ENCODE measurements at places on chromosomes 6 and 20.
A peak's percentile ranks its signal among the peaks of the same experiment; 100 is the strongest.

- H3K4me3 ChIP-seq, result no peak overlapping the region
- no peak overlapping the region for H3K27ac ChIP-seq
- DNase-seq, result no peak
- no peaks in the 10 kb centered on the region for H3K27me3 ChIP-seq
- H3K4me1 ChIP-seq, result no peaks in the 10 kb centered on the region
These were observed 280.6 kb downstream of the KHDC1L start for GRCh38 chr6:72944660-72945059.

GRCh38 chr20:48463916-48464315, 363.9 kb downstream of the PREX1 start:
- H3K27me3 ChIP-seq, result peaks cover 1% of the 10 kb centered on the region
- no peak overlapping the region for H3K4me3 ChIP-seq
- H3K36me3 ChIP-seq, result no peaks in the 10 kb centered on the region
- no peak for DNase-seq
- H3K4me1 ChIP-seq, result no peaks in the 10 kb centered on the region

- no peak for DNase-seq
- H3K27ac ChIP-seq, result no peak overlapping the region
- H3K27me3 ChIP-seq, result no peaks in the 10 kb centered on the region
- H3K4me1 ChIP-seq, result no peaks in the 10 kb centered on the region
- no peak overlapping the region for H3K4me3 ChIP-seq
These were observed 27.1 kb downstream of the TASP1 start for GRCh38 chr20:13611611-13612125.

GRCh38 chr6:159094444-159095252, 49.9 kb upstream of the TAGAP start:
- H3K27me3 ChIP-seq, result no peaks in the 10 kb centered on the region
- peak; percentile 89 for DNase-seq
- peak overlapping the region; percentile 96 for H3K27ac ChIP-seq
- peaks cover 13% of the 10 kb centered on the region for H3K36me3 ChIP-seq
- H3K4me3 ChIP-seq, result peak overlapping the region; percentile 86

DNA sequence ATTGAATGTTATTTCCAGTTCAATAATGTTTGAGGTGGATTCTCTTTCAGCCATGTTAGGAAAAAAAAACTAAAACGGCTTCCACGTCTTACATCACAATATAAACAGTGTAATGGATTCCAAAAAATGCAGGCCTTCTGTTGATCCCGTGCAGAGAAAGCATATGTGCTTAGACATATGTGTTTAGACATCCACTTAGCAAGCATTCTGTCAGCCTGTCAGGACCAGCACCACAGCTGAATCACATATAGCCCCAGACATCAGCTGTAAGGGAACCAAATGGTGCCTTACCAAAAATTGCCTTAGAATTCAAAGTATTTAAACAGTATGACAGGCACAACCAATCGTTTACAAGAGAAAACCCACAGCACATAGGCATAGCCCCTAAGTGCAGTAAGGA, 304.9 kb downstream of the EYA4 start:
- no peak overlapping the region for H3K27ac ChIP-seq
- no peak for DNase-seq
- H3K4me1 ChIP-seq, result no peaks in the 10 kb centered on the region
- peaks cover 7% of the 10 kb centered on the region for H3K27me3 ChIP-seq
- H3K4me3 ChIP-seq, result no peak overlapping the region

DNA sequence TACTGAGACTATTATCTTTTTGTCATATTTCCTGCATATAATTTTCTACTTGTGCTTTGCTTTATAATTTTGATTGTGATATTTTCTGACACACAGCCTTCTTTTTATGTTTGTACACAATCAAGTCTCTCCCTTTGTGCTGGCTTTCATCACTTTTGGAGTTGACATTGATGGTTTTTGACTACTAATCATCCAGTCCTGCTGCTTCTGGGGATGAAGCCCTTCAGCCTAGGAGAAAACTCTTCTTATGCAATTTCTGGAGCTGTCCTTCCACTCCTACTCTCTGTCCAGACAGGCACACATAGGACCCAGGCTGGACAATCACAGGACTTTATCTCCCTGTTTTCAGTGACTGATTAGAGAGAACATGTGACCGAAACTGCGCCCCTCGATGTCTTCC, 515.0 kb downstream of the KIF16B start:
- no peaks in the 10 kb centered on the region for H3K36me3 ChIP-seq
- no peaks in the 10 kb centered on the region for H3K27me3 ChIP-seq
- H3K27ac ChIP-seq, result no peak overlapping the region
- DNase-seq, result no peak
- H3K4me3 ChIP-seq, result no peak overlapping the region

DNA sequence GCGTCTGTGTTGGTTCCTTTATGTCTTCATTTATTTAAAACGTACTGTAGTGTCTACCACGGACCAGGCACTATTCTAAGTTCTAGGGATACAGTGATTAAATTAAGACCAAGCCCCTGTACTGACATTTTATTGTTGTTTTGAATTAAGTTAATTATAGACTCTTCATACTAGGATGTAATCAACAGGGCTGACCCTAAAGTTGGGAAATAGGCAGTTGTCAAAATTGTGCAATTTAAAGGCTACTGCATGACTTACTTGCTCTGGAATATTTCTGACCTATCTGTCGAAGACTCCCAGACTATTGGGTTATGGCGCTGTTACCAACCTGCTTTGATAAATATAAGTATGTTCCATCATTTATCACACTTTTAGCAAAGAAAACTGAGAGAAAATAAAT, 6.7 kb downstream of the MYO6 start:
- peaks cover 36% of the 10 kb centered on the region for H3K27me3 ChIP-seq
- no peak for DNase-seq
- H3K27ac ChIP-seq, result no peak overlapping the region
- H3K36me3 ChIP-seq, result no peaks in the 10 kb centered on the region

GRCh38 chr20:33010674-33011449, 3.4 kb downstream of the BPIFB2 start:
- no peak overlapping the region for H3K27ac ChIP-seq
- H3K4me3 ChIP-seq, result no peak overlapping the region
- DNase-seq, result no peak

Data from activated CD8-positive, alpha-beta T cell treated with anti-CD3 and anti-CD28 coated beads for 36 hours (primary cell).